ENCODE measurements at places on chromosomes 4 and X.

DNA sequence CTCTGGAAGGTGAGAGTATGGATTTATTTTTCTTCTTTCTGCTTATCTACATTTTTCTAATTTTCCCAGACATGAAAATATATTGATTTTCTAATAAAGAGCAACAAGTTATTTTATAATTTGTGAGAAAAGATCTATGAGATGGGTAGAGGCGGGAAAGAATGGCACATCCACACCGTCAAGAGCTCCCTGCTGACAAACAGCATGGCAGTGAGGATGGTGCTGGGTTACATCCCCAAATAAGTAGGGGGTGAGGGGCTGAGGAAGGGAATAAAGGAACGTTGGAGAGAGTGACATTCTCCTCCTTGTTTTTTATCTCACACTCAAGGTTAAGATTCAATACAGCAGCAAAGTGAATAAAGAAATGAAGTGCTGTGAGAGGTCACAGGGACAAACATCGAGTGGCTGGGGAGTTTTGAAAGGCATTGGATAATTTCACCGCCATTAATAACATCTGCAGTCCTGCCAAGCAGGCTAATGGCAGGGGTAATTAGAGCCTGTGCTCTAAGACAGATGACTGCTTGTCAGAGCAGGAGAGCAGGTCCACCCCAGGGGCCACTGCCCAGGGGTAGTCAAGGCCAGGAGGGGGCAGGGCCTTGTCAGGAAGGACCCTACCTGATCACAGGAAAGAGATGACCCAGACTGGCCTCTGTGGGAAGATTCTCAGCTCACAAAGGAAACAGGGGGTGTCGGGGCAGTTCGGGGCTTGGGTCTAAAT lies 323.8 kb downstream of the FBXW7 start:
- DNase-seq = no peak

DNA sequence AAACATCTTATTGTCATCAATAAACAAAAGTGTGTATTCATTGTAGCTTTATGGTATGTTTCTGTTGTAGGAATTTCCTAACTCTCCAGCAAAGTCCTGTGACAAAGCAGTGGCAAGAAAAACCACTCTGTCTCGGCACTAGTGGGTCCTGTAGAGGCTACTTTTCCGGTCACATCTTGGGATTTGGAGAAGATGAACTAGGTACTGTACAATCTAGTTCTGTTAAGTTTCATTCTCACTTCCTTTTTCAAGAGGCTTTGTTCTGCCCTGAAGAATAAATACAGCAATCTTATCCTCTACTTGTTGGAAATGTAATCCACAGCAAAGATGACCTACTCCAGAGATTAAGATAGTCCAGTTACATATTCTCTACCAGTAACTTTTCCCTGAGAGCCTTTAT lies 69.3 kb downstream of the HHIP start:
- DNase-seq = no peak

DNA sequence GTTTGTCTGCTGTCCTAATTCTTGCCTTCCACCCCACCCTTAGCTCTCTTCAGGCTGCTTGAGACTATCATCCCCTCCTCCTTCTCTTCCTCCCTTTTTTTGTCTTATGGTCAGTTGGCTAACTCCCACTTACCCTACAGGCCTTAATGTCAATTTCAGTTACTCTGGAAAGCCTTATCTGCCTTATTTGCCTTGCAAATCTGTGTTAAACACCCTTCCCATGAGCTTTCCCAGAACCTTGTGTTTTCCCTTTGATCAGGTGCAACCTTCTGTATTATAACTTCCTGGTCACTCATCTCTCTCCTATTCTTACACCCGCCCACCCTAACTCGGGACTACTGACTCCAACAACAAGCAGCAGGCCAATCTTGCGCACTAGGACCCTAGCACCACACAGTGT lies 74.8 kb downstream of the COX18 start:
- DNase-seq = no peak

DNA sequence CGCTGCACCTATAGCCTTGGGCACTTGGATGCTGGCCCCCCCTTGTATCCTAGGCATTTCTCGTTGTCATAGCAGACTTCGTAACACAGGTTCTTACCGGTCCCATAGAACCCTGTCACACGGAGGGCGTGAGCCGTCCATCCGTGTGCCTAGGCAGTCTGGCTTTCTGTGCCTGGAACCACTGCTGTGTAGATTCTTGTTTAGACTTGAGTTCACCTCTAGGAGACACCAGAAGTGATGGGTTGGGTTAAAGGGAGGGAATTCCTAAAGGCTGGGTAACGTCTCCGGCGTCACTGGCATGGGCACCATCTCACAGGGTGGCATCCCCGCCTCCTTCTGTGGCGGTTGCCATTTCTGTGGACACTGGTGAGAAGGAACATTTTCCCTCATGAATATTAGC lies 13.5 kb upstream of the NKX1-1 start:
- DNase-seq = no peak

GRCh38 chr4:108849611-108850168 lies 86.8 kb upstream of the ETNPPL start:
- no peak for DNase-seq

- DNase-seq = no peak
Measured at GRCh38 chr4:103498161-103499070, 221.4 kb downstream of the TACR3 start.

- no peak for DNase-seq
Measured at GRCh38 chrX:106742805-106743204, 16.3 kb downstream of the RNF128 start.

GRCh38 chrX:38170556-38170955 lies 50.1 kb downstream of the SRPX start:
- no peak for DNase-seq

DNA sequence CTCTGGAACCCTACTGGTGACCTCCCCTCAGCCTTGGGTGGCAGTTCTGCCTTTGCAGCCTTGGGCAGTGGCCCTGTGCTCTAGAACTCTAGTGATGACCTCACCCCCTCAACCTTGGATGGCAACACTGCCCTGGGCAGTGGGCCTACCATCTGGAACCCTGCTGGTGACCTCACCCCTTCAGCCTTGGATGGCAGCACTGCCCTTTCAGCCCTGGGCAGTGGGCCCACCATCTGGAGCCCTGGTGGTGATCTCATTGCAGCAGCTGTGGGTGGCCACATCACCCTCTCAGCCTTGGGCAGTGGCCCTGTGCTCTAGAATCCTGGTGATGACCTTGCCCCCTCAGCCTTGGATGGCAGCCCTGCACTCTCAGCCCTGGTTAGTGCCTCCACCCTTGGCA lies 129.3 kb downstream of the RBMX2 start:
- DNase-seq = no peak

- no peak for DNase-seq
Measured at GRCh38 chrX:129525896-129526295, 2.6 kb upstream of the SMARCA1 start.

DNA sequence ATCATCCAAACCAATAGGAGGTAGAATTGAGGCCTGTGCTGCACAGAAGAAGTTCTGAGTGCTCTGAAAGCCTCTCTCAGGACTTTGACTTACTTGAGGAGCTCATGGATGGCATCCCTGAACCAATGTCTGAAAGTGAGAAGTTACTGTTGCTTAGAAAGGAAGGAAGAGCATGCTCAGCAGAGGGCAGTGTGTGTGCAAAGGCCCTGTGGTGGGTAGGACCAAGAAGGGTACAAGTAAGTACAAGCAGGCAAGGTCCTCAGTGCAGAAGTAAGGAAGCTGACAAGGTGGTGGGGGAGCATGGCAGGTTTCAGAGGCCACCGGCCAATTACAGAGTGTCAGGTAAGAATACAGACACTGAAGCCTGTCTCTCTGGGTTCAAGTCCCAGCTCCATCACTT lies 31.4 kb upstream of the LGI2 start:
- no peak for DNase-seq

DNA sequence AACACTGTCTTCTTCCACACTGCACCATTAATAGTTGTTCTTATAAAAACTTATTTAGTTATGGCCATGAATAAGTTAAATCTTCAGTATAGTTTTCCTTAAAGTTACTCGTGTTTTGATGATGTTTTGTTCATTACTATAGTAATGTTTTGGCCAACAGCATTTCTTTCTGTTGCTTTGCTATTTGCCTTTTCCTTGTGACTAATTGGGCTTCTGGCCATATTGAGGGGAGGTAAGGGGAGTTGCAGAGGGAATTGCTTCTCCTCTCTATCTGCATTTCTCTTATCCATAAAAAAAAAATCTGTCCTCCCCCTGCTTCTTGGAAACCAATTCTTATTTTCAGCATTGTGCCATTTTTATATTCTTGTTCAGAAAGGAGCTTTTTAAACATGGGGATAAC lies 42.7 kb upstream of the ZCCHC12 start:
- no peak for DNase-seq

- no peak for DNase-seq
Measured at GRCh38 chrX:110008011-110008635, 5.2 kb downstream of the TMEM164 start.

DNA sequence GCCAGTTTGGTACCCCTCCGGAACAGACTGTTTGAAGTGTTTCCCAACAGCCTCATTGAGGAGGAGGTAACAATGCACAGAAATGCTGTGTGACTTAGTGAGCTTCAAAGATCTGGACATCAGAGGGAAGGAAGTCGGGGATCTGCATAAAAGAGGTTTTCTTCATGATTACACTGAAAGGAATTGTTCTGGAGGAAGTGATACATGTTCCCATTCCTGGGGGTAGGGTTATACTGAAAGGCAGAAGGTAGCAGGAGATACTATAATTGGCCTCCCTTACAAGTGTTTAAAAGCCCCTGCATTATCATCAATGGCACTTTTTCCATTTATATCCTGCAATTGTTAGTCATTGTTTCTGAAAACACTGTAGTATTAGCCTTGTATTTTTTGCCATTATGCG lies 94.0 kb upstream of the DKK2 start:
- DNase-seq = no peak

DNA sequence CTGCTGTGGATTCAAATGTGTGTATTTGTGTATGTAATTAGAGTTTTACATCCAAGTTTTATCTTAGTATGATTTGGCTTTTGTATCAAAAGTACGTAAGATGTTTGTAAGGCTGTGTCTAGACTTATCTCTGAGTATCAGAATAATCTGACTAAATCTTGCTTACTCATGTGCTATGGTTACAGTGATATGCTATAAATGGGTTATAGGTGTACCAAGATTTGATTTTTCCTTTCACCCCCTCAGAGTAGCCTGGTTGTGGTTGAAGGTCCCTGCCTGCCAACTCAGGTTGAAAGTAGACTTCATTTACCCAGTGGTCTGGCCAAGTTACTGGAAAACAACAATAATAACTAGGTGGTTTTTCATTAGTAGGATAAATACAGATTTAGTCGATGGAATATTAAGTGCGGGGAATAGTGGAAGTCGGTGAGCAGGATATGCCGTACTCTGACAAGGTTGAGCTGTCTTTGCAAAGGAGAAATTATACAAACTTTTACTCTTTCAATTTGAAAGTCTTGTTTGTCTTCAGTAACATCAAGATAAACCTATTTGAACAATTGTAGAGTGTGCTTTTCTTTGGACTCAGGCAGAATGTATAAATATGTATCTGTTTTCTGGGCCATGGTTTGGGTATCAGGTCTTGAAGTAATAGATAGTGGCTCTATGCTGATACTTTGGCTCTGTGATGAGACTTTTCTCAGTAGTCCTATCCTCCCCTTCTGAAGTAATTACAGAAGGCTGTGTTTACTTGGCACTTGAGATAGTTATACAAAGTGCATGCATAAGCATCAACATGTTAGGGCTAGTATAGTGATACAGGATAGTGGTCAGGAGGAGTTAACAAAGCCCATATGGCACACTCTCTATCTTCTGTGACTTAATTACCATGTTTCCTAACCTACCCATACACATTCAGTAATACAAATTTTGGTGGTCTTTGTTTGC lies 23.7 kb downstream of the BMP2K start:
- no peak for DNase-seq

- DNase-seq = peak; percentile 34
Measured at GRCh38 chrX:111041018-111041462, 55.0 kb upstream of the PAK3 start.

DNA sequence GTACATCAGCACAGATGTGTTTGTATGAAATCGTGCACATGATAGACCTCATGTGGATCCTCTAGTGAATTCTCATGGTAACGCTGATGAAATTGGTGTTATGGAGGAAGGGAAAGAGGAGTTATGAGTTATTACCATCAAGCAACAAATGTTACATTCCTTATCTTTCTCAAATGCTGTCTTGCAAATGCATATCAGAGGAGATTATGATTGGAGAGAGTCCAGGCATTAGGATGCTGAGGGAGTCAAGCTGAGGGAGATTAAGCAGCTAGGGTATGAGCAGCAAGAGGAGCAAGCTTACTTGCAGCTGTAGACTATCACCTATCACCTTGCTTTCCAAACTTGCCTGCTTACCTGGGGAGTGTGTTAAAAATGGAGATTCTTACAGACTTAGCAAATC lies 36.8 kb upstream of the SFRP2 start:
- DNase-seq = no peak

DNA sequence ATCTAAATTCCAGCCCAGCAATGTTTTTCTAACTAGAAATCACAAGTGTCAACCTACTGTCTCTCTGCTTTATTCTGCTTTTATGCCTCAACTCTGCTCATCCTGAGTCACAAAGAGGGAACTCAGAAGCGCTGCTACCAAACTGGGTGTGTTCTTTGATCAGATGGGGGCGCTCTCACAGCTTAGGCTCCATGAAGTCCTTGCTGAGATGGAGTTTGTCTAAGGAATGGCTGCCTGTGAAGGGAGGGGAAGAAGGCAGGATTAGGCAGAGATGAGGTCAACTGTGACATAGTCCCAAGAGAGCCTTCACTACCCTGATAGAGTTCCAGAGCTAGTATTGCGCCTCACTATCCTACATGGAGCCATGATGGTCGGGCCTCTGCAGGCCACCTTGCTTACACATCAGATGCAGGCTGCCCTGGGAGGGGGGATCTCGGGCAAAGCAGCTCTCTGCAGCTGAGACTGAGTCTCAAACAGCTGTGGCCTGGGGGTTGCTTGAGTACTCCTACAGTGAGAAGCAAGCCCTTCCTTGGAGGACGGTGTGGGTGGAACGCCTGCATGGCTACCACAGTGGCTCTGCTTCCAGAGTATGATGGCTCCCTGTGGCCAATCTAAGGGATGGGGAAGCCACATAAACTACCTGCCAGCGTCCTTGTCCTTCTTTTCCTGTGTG lies 219.9 kb downstream of the CCNG2 start:
- no peak for DNase-seq

DNA sequence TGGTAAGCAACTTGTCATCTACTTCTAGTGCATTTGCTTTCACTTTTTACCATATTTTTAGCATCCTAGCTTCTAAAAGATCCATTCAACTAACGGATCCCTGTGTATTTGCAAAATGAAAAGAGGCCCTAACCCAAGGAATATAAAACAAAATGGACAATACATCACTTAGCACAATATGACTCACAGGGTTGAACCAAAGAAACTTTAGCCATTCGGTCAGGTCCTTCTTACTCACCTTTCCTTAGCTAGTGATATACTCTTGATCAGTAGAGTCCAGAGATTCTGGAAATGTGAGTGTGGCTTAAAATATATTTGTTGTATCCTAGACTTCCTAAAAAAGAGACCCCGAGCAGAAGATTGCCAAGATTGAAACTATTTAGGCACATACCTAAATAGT lies 19.5 kb downstream of the TMPRSS11E start:
- DNase-seq = no peak

GRCh38 chrX:128739539-128739938 lies 687.3 kb upstream of the ACTRT1 start:
- DNase-seq = no peak

Data from AG04449 (cell line).